ENCODE measurements at places on chromosomes 4 and X.

DNA sequence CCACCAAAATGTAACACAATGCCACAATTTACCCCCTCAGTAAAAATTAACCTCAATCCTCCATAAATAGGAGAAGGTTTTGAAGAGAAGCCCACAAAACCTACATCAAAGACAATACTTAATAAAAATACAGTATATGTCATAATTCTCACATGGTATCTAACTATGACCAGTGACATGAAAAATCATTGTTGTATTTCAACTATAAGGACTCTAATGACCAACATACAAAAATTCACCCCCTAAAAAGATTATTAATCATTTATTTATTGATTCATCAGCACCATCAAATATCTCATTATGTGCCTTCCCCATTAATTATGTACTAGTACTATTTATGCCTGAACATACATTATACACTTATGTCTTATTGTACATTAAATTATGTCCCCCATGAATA is 77.1 kb upstream of the ZMAT1 start:
- DNase-seq, result no peak

DNA sequence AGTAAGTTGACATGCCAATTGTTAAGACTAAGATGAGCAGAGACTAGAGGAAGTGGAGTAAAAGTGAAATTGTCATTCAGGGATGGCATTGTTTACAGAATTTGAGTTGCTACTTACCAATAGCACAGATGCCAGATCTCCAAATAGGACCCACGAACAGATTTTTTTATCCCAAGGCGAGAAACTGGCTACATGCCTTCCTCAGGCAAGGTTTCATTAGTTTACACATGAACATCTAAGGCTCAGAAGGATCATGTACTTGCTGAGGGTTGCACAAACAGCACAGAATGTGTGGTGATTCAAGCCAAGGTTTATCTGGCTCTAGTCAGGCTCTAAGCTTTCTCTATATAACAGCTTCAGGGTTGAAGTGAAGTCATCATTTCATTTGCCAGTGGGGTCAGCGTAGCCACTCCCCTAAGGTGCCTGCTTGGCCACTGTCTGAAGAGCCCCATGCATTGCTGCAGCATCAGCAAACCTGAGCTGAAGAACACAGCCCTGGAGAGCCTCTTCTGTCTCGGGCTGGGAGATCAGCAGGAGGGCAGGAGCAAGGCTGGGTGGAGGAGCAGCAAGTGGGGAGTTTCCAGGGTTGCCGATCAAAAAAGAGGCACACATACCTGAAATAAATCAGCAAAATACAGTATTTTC is 193.0 kb upstream of the LCORL start:
- peak; percentile 17 for DNase-seq

- no peak for DNase-seq
These were observed 6.3 kb downstream of the GABRA4 start for GRCh38 chr4:46986922-46987638.

DNA sequence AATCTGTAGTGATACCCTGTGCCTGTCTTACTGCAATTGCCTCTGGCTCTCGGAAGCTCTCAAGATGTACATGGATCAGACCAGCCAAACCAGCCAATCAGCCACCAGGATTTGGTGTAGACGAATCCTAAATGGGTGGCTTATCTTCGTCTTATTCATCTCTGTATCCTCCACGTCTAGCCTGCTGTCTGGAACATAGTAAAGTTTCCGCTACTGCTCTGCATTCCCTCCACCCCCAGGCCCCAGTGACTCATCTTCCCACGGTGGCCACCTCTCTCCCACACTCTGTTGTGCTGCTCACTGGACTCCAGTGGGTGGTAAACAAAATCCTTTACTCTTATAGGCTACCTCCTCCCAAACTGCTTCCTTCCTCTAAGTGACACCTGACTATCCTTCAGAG is 37.8 kb downstream of the SEPTIN6 start:
- no peak for DNase-seq

DNA sequence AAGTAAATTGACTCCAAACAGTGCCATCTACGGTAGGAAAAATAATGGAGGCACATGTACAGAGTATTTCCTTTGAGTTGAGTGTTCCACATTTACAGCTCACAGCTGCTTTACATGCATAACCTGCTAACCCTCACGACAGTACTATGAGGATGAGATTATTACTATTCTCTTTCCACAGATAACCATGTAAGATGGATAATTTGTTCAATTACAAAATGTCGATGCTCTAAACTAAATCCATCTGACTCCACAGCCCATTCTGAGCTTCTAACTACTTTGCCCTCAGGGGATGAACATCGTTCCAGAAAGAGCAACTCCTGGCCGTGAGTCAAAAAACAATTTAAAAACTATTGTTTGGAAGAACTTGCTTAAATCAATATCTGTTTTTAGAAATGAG is 330.4 kb upstream of the NWD2 start:
- no peak for DNase-seq

DNA sequence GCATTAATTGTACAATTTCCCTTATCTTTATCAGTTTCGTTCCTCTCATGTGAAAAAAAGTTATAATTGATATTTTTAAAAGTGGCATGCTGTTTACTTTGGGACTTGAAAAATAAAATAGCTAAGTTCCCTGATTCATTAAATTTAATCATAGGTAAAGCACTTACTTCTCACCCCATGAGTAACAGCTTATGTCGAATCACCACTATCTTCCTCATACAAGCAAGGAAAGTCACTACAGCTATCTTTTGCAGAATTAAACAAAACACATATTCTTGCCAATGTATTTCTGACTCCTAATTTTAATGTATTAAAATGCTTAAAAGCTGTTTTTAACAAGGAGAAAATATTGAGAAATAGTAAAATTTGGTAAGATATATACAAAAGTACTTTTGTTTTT is 832.4 kb upstream of the PCDH10 start:
- no peak for DNase-seq

GRCh38 chr4:6969826-6970800 is 60.5 kb downstream of the TBC1D14 start:
- no peak for DNase-seq

- no peak for DNase-seq
These were observed 28.0 kb upstream of the NDUFC1 start for GRCh38 chr4:139330283-139330682.

- no peak for DNase-seq
These were observed 95.2 kb upstream of the RPS6KA3 start for GRCh38 chrX:20361890-20362262.

GRCh38 chr4:81990211-81990610 is 383.6 kb downstream of the HNRNPD start:
- no peak for DNase-seq

- peak; percentile 23 for DNase-seq
These were observed 37.6 kb upstream of the HPGD start for GRCh38 chr4:174559894-174560293.

- DNase-seq, result no peak
These were observed 5.3 kb downstream of the NAT8L start for GRCh38 chr4:2064276-2064991.

DNA sequence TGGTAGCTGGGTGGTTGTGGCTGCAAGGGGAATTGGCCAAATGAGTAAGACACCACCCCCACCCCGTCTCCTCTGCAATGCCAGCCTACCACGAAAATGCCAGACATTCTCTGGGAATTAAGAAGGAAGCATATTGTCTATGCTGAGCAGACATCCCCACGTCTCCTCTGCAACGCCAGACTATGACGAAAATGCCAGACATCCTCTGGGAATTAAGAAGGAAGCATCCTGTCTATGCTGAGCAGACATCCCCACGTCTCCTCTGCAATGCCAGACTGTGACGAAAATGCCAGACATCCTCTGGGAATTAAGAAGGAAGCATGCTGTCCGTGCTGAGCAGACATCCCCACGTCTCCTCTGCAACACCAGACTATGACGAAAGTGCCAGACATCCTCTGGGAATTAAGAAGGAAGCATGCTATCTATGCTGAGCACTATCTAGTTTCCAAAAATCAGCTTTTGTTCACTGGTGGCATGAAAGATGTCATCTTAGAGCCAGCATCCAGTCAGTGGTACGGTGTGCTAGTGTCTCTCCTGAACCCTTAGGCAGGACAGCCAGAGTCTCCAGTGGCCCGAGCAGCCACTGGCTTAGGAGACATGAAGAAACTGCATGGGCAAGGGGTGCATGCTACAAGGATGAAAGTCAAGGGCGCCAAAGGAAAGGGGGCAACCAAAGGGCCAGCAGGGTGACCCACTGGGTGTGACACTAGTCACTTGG is 339.8 kb upstream of the FRG1 start:
- no peak for DNase-seq

DNA sequence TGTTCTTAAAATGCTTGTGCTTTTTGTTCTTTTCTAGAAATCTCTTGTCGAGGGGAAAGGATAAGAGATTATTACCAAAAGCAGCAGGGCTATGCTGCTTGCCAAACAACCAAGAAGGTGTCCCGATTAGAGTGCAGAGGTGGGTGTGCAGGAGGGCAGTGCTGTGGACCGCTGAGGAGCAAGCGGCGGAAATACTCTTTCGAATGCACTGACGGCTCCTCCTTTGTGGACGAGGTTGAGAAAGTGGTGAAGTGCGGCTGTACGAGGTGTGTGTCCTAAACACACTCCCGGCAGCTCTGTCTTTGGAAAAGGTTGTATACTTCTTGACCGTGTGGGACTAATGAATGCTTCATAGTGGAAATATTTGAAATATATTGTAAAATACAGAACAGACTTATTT is 81.5 kb upstream of the PACRGL start:
- no peak for DNase-seq

GRCh38 chr4:153257991-153258390 is 53.7 kb downstream of the TRIM2 start:
- no peak for DNase-seq

GRCh38 chr4:173494013-173494970 is 35.7 kb downstream of the HAND2 start:
- DNase-seq, result no peak

DNA sequence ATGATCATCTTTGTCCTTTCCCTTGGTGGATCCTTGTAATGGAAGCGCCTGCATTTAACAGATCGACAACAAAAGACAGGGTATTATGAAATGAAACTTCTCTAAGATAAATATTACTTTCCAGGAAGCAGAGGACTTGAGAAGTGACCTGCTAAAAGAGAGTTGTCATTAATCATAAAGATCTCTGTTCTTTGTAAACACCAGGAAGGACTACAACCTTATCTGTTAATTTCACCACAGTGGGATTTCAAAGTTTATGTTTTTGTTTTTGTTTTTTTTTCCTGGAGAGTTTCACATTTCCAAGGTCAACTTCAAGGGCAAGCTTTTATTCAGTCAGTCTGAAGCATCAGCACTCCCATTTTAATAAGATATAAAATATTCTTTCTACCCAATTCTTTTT is 170.9 kb downstream of the RCHY1 start:
- no peak for DNase-seq

- DNase-seq, result no peak
These were observed 94.2 kb downstream of the KDR start for GRCh38 chr4:55031158-55031557.

- no peak for DNase-seq
These were observed 101.6 kb downstream of the FGF16 start for GRCh38 chrX:77548751-77549150.

- DNase-seq, result no peak
These were observed 50.0 kb downstream of the C4orf46 start for GRCh38 chr4:158621729-158622128.

GRCh38 chr4:152943672-152944071 is 7.5 kb downstream of the FHDC1 start:
- DNase-seq, result no peak

DNA sequence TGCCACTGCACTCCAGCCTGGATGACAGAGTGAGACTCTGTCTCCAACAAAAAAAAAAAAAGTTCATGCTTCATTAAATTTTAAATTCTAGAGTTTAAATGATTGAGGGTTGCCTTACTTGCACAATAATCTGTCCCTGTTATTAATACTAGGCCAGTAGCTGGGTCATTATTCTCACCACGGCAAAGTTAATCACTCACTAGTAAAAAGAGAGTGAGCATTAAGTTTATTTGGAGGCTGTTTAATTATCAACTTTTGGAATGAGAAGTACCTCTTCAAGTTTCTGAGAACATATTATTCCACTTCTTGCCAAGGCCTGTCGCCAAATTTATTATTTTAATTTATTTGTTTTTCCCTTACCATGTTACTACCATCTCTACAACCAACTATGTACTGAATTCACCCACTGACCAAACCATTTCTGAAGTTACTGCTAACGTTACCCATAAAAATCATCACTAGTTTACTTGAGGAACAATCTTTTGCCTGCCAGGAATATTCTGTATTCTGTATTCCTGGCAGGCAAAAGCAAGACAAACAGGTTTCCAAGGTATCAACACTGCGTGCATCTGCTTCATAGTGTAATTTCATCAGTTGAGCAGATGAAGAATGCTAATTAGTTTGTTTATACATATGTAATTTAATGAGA is 26.5 kb downstream of the GUCY1A1 start:
- no peak for DNase-seq

DNA sequence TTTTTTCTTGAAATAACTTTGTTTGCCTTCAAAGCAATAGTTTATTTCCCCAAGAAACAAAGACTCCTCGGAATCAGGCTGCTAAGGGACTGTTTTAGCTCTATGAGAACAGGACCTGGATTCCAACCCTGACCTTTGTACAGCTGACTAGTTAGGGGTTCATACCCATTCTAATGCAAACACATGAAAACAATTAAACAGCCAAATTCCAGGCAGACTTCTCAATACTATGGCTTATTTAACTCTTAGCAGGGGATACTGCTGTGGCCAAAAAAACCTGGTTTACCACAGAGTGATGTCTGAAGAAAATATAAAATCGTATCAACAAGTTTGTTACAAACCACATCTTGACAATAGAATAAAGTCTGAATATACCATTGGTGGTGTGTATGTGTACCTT is 129.6 kb upstream of the INTU start:
- DNase-seq, result peak; percentile 48

DNA sequence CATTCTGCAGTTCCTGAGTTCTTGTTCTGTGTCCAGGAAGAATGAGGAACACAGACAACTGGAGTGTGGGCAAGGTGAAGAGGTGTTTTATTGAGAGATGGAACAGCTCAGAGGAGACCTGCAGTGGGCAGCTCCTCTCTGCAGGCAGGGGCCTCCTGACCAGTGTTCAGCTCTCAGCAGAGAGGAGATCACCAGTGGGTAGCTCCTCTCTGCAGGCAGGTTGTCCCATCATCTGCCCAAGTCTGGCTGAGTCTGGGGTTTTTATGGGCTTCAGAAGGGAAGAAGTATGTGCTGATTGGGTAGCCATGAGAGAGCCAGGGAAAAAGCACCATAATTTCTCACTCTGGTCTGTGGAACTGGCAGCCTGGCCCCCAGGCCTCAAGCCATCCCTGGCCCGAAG is 56.0 kb upstream of the RASGEF1B start:
- DNase-seq, result no peak
